ENCODE measurements at places on chromosomes 2 and 18.
A peak's percentile ranks its signal among the peaks of the same experiment; 100 is the strongest.

DNA sequence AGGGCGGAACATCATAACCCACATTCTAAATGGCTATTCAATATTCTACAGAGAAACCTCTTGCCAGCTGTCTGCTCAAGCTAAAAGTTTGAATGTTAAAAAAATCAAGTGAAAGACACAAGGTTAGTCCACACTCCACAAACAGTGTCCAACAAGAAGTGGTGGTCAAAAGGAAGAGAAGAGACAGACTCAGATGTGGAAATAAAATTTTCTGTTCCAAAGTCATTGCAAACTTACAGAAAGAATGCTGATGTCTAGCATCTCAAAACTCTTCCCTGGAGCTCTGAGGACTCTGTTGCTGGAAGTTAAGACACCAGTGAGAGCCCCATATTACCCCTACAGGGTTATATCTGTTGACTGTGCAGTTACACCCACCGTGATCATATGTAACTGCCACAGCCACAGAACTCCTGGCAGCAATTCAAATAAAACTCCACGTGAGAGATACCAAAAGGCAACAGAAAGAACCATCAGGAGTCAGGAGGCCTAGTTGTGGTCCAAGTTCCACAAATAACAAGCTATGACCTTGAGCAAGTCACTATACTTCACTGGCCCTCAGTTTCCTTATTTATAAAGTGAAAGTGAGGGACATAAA, 60.9 kb downstream of the AAK1 start:
- no peak for DNase-seq

GRCh38 chr2:200428961-200429665, 80.8 kb downstream of the KCTD18 start:
- no peak for DNase-seq

DNA sequence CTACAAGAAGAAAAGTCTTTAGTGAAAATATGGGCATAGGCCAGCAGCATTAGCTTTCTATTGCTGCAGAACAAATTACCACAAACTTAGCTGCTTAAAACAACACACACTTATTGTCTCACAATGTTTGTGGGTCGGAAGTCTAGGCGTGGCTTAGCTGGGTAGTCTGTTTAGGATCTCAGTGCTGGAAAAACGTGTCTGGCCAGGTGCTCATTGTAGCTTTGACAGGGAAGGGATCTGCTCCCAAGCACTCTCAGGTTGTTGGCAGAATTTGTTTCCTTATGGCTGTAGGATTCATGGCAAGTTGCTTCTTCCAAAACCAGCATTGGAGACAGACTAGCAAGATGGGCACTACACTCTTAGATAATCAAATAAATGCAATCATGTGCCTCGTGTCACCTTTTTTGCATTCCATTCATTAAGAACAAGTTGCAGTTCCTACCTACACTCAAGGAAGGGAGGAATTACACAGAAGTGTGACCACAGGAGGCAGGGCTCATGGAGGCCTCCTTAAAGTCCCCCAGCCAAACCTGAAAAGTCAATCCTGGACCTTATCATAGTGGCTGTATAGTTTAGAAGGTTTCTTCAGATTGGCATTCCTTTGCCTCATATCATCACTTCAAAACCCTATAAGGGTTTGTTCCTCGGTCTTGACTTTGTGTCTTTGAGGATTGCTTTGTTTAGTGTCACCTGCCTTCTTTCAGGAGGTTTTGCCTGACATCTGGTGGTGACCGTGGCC, 17.3 kb downstream of the MRPL30 start:
- DNase-seq = no peak

DNA sequence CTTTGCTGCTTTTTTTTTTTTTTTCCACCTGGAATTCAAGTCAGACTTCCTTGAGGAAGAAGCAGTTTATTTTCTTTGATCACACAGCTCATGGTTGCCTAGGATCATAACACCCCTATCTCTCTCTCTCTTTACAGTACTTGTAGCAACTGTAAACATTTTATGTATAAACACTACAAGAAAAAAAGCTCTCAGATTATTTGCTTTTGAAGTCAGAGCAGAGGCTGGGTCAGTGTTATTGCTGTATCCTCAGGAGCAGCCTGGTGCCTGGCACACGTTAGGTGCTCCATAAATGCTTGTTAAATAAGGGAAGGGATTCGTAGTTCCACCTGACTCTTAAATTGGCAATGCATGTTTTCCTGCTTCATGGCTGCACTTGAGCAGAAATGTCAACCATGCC, 221.2 kb downstream of the TGIF1 start:
- peak; percentile 66 for DNase-seq

DNA sequence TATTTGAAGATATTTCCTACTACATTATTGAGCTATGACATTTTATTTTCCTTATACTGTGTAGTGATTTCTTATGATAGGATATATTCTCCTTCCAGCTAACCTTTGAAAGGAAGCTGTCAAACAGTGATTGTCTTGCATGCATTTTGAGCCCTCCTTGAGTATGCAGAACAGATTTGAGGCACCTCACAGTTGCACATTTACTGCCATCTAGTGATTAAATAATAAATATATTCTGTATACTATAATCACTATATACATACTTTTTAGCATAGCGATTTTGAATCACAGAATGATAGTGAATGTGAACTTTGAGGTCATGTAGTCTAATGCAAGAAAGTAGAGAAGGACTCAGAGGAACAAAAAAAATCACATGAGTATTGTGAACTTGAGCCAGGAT, 268.4 kb upstream of the CDH19 start:
- no peak for DNase-seq

- DNase-seq = no peak
Measured at GRCh38 chr2:238515377-238515776, 88.7 kb downstream of the ASB1 start.

- no peak for DNase-seq
Measured at GRCh38 chr18:34957119-34957863, 83.9 kb upstream of the MAPRE2 start.

DNA sequence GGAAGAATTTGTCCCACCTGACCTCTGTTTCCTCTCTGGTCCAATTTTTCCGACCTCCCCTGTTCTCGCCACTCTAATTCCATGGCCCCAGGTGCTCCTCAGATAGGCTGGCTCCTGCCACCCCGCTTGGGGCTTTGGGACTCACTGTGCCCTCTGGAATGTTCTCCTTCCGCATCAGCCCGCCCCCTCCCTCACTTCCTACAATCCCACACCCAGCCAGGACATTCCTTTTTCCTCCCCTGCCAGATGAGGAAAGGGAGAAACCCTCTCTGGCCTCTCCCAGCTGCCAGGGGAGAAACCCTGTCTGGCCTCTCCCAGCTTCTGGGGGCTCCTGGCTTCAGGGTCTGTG, 3.1 kb upstream of the OR6B2 start:
- no peak for DNase-seq

- DNase-seq = no peak
Measured at GRCh38 chr2:181176540-181176939, 196.1 kb downstream of the UBE2E3 start.

GRCh38 chr2:37250869-37251740, 19.6 kb downstream of the NDUFAF7 start:
- DNase-seq = no peak

- DNase-seq = peak; percentile 10
Measured at GRCh38 chr2:202577250-202578183, 57.3 kb upstream of the FAM117B start.

GRCh38 chr2:72367530-72368225, 220.0 kb upstream of the CYP26B1 start:
- DNase-seq = no peak

GRCh38 chr2:190637903-190638618, 10.8 kb upstream of the NAB1 start:
- DNase-seq = peak; percentile 5

GRCh38 chr2:49770919-49771318, 616.6 kb upstream of the FSHR start:
- no peak for DNase-seq

- no peak for DNase-seq
Measured at GRCh38 chr2:135086222-135086621, 34.1 kb downstream of the RAB3GAP1 start.

GRCh38 chr2:38658613-38659012, 7.3 kb upstream of the GALM start:
- no peak for DNase-seq

DNA sequence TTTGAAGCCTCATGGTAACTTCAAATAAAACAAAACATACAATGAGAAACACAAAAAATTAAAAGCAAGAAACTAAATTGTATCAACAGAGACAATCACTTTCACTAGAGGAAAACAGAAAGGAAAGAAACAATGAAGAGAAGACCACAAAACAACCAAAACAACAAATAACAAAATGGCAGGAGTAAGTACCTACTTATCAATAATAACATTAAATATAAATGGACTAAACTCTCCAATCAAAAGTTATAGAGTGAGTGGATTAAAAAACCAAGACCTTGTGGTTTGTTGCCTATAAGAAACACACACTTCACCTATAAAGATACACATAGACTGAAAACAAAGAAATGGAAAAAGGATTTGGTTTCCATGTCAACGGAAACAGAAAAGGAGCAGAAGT, 830.1 kb upstream of the TMEFF2 start:
- DNase-seq = no peak

DNA sequence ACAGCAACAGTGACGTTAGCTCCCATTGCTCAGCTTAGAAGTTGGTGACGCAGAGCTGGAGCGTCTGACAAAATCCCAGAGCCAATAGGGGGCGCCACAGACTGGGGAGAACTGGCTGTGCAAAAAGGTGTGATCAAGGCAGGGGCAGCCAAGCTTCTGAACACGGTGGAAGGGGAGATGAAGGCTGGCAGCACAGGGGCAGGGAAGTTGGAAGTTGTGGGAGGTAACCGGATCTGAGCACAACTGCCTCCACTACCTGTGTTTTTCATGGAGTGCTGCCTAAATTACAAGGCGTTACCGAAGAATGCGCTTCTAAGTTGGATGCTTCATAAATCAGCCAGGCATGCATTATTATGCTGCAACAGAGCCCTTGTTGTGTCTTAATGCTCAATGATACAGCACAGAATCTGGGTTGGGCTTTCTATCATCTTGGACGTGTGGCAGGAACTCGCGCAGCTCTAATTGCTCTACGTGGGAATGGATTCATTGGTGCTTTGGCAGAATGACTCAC, 370.0 kb downstream of the SLC4A3 start:
- DNase-seq = no peak

GRCh38 chr2:171791361-171791760, 102.7 kb downstream of the SLC25A12 start:
- no peak for DNase-seq

DNA sequence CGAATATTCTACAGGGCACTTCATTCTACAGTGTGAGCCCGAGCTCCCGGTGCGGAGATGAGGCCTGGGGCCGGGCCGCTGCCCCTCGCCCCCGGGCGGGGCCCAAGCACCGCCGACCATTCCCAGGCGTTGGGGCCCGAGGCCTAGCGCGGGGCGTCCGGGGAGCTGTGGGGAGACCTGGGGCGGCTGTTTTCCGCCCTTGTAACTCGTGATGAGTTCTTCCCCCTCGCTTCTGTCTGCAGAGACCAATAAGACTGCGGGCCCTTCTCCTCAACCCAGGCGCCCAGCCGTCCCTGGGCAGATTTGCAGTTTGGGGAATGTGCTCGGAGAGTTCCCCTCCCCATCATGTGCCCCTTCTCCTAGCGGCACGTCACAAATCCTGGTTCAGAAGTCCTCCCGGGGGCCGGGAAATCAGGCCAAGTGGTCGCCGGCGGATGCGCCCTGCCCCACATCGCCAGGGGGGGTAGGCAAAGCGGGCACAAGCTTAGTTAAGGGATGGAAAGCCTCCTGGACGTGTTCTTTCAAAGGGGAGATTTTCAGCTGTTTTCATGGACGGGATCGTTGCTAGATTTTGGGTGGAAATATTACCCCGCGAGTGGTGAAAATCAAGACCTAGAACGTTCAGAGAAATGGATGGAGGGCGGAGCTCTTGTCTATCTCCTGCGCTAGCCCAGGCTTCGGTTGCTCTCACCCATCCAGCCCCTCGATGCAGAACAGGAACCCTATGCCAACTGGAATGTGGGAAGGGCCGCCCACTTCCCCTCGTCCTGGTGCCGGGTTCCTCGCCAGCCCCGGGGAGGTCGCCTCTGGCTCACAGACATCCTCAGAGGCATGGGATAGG, 18.8 kb upstream of the HAAO start:
- DNase-seq = peak; percentile 26

DNA sequence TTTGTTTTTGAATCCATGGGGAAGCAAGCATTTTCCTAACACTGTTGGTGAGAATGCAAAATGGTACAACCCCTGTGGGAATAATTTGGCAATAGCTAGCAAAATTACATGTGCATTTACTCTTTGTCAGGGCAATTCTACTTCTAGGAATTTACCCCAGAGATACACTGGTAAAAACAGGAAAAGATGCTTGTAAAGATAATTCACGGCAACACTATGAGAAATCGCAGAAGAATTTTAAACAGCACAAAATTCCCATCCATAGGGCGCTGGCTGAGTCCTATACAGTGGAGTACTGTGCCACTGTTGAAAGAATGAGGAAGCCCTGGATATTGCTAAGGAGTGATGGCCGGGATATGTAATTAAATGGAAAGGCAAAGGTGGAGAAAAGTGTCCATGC, 75.8 kb downstream of the DGKD start:
- no peak for DNase-seq

DNA sequence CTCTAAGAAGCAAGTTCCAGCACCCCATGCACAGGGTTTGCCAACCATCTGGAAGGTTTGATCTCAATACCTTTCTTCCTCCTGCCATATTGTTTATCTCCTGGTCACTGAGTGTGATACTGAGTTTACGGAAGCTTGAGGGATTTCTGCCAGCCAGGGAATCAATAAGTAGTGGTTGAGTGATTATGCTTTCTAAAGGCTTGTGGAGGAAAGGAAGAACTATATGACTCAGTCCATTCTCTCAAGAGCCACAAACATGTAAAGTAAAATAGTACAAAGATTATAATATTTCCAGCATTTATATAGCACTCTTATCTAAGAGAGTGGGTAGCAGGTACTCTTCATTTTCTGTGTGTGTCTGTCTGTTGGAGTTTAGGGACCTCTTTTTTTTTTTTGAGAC, 49.2 kb downstream of the SLC4A3 start:
- DNase-seq = no peak

DNA sequence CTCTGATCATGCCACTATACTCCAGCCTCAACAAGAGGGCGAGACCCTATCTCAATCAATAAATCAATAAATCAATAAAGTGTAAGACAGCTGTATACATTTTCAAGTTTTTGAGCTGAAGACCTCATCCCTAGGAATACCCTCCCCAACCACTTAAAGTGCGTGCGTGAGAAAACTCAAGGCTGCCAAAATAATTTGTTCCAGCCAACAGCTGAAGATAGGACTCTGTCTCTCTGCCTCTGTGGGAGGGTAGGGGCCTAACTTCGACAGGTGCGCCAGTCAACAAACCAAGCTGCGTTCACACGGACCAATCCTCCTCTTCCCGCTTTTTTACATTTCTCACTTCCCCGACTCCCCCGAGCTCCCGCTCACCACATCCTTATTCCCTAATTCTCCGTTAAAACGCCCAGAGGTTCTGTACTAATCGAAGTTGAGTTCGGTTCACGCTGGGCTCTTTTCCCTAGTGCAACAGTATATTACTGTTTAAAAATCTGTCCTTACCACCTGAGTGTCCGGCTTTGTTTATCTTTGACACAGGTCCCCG, 618 bp downstream of the POLR2D start:
- peak; percentile 22 for DNase-seq

All from DMS79 (cell line).